Activated T-cell treated with anti-CD3 and anti-CD28 coated beads, Interleukin-2, amount 50 U/mL, for 24 hours (primary cell): ENCODE measurements at places on chromosomes 1 and 21.

DNA sequence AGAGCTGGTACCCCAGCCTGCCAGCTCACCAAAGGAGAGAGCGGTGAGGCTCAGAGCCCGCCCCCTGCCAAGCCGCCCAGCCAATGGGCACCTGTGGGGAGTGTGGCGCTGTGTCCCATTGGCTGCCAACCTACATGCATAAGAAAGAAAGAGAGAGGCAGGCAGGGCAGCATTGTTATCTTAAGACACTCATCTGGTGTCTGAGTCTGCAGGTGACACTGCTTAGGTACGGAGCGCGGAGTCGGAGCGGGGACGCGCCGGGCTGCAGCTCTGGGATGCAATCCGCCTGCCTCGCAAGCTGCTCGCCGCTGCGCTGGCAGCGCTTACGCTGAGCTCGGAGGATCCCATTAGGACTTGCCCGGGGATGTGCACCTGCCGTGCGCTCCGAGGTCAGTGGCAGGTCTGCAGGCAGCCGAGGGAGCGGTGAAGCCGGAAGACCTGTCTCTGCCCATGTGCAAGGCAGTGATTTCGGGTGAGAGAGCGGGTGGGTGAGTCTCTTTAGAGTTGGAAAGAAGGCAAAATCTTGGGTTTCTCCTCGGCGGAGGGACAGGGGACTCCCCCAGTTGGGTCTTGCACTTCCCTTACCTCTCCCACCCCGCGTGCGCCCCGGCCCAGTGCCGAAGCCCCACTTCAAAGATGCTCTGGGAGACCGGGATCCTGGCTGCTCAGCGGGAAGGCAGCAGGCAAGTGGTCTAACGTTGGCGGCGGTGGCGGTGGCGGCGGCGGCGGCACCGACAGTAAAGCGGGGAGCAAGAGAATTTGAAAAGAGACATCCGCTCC, at the start of gene BRINP2:
Gene BRINP2 (plus strand): TSS at position 203 of the 780 bp plus-strand sequence. CDS start 58,919 bp downstream, outside the sequence.
- H3K4me1 ChIP-seq = peaks cover 3% of the 10 kb centered on the region
- no peak for DNase-seq
- H3K36me3 ChIP-seq = no peaks in the 10 kb centered on the region
- no peak within 1 kb of the TSS for H3K27ac ChIP-seq

- H3K27me3 ChIP-seq = no peaks in the 10 kb centered on the region
- H3K36me3 ChIP-seq = peaks cover 83% of the 10 kb centered on the region
- H3K4me1 ChIP-seq = peaks cover 21% of the 10 kb centered on the region
- H3K27ac ChIP-seq = no peak overlapping the region
- H3K4me3 ChIP-seq = no peak overlapping the region
Measured at GRCh38 chr1:58679463-58679862, 20.4 kb downstream of the MYSM1 start.

GRCh38 chr1:164256456-164256855, 302.5 kb upstream of the PBX1 start:
- H3K27me3 ChIP-seq = no peaks in the 10 kb centered on the region
- no peak overlapping the region for H3K4me3 ChIP-seq
- no peaks in the 10 kb centered on the region for H3K4me1 ChIP-seq
- no peak overlapping the region for H3K27ac ChIP-seq
- DNase-seq = no peak

DNA sequence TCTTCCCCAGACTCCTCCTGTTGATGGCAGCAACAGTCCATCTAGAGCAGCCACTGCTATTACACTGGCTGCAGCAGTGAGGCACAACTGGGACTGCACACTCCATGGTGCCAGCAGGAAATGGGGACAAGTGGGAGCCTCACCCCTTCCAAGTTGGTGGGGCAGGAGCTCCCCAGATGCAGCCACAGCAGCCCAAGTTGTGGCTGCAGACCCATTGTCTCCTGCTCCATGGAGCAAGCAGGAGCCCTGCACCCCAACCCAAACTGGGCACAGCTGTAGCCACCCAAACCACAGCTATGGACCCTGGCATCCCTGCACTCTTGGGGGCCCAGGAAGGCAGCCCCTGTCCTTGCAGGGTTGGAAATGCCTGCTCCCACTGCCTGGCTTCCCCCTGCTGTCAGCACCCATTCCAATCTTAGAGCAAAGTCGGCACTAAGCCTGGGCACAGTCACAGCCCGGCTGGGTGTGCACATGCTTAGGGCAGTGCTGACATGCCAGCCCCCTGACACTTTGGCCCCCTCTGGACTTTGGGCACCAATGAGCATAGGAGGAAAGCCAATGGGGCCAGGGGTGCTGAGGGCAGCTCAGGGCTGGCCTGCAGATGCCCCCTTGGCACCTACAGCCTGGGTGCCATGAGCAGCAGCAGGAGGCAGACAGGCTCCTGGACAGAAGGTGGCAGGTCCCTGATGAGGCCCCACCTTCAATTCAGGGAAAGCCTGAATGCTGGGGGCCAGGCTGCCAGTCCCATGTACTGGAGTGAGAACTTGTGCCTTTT, 44.0 kb downstream of the MATN1 start:
- DNase-seq = no peak
- no peak overlapping the region for H3K27ac ChIP-seq
- H3K27me3 ChIP-seq = peaks cover 52% of the 10 kb centered on the region
- H3K4me3 ChIP-seq = no peak overlapping the region

DNA sequence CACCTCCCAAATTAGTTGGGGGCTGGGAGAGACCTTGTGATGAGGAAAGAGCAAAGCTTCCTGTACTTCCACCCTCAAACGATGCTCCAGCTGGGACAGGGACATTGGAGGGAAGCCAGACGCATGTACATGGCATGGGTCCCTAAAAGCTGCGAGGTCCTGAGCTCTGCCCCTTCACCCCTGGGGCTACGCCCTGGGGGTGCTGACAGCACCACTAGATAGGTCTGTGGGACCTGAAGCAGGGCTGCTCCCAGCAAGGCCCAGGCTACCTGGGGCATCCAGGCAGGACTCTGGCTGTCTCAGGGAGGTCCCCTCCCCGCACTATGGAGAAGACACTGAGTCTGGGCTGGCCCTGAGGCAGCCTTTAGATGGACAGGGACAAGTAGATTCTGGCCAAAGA, 83.4 kb downstream of the DMRTB1 start:
- H3K27ac ChIP-seq = no peak overlapping the region
- no peak overlapping the region for H3K4me3 ChIP-seq
- no peaks in the 10 kb centered on the region for H3K27me3 ChIP-seq
- DNase-seq = no peak

DNA sequence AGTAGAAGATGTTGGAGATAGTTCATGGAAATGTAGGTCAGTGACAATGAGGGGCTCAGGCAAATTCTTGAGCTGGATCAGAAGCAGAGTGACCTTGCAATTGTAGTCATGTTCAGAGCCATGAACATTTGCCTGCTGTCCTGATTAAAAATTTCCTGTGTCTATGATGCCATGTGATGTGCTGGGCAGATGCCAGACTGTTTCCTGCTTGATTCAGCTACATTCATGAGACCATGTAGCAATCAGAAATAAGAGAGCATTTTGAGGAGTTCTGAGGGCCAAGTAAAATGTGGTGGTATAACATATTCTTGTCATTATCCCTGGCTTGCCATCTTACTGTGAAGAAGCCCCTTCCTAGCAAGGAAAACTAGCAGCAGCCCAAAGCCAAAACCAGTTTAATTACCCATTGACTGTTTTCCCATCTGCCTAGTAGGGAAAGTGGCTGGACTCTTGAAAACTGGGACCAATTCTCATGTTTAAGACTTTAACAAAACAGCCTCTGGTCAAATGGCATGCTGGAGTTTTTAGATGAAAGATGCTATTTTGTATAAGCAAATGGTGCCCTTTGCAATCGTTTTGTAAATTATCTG, 118.3 kb downstream of the NOS1AP start:
- H3K27ac ChIP-seq = no peak overlapping the region
- no peaks in the 10 kb centered on the region for H3K4me1 ChIP-seq
- H3K36me3 ChIP-seq = no peaks in the 10 kb centered on the region
- H3K4me3 ChIP-seq = no peak overlapping the region
- H3K27me3 ChIP-seq = peaks cover 6% of the 10 kb centered on the region

DNA sequence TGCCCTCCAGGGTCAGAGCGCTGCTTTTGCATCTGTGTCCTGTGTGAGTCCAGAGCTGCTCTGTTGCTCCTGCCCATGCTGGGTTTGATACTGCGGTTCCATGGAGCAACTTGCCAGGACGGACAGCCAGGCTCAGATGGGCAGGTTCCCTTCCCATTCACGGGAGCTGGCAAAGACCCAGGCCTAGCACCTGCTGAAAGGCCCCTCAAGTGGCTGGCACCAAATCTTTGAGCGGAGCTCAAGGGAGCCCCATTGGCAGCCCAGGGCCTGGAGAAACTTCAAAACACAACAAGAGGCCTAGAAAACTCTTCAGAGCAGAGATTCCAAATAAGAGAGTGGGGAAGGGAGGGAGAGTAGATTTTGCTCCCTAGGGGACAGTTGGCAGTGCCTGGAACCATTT, 97.2 kb downstream of the ACTL8 start:
- H3K36me3 ChIP-seq = no peaks in the 10 kb centered on the region
- no peak overlapping the region for H3K4me3 ChIP-seq
- H3K27me3 ChIP-seq = peaks cover 8% of the 10 kb centered on the region
- no peak for DNase-seq
- no peak overlapping the region for H3K27ac ChIP-seq

- no peaks in the 10 kb centered on the region for H3K36me3 ChIP-seq
- no peak overlapping the region for H3K27ac ChIP-seq
- DNase-seq = no peak
- H3K27me3 ChIP-seq = no peaks in the 10 kb centered on the region
- H3K4me3 ChIP-seq = no peak overlapping the region
- no peaks in the 10 kb centered on the region for H3K4me1 ChIP-seq
Measured at GRCh38 chr1:215004121-215004827, 78.3 kb upstream of the KCNK2 start.

DNA sequence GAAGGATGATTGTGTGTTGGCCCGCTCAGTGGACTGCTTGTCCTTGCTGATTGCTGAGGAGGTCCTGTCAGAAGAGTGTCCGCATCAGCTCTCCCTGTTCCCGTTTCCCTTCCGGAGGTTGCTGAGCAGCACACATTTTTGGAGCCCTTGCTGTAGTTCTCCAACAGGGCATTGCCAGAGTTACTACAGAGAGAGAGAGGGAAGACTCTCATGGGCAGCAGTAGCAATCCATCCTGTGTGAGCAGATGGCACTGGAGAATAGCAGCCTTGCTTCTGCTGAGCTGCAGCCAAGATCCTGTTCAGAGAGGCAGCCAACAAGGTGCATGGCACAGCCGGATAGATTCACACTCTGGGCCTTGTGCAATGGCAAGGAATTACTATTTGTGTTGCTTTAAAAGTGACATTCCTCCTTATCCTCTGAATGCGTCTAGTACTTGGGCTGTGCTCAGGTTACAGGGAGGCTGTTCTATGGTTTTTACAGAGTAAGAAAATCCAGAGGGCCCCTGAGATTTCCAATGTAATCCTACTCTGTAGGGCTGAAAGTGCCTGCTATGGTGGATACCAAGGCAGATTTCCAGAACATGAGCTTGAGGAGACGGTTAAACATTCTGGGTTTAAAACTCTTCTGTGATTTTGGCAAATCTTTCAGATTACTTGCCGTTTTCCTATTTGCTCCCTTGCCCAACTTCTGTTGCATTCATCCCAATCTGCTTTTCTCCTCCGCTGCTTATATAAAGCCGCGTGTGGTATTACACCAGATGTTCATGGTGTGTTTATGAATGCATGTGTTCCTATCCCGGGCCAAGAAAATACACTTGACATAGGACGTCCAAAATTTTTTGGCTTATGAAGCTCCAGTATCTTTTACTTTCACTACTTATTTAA, 27.4 kb downstream of the AK4 start:
- no peaks in the 10 kb centered on the region for H3K36me3 ChIP-seq
- no peaks in the 10 kb centered on the region for H3K4me1 ChIP-seq
- H3K27ac ChIP-seq = no peak overlapping the region
- no peak for DNase-seq
- H3K4me3 ChIP-seq = no peak overlapping the region
- H3K27me3 ChIP-seq = peaks cover 6% of the 10 kb centered on the region
